ENCODE measurements at places on chromosomes 7 and 10. TPM values are rescaled to one million over a fixed set of nuclear protein-coding genes. Genes with fewer than 3 reads are reported as not detected.

- H3K27ac ChIP-seq: no peak overlapping the region
- no peaks in the 10 kb centered on the region for H3K27me3 ChIP-seq
- DNase-seq: no peak
- H3K4me3 ChIP-seq: no peak overlapping the region
- H3K36me3 ChIP-seq: no peaks in the 10 kb centered on the region
- H3K4me1 ChIP-seq: 0 out of 2 replicates have a peak, but pooled peaks cover 5% of the 10 kb centered on the region
Measured at GRCh38 chr7:7956531-7957128, 12.0 kb upstream of the GLCCI1 start.

GRCh38 chr7:121139427-121139826 lies 150.9 kb downstream of the CPED1 start:
- no peak for DNase-seq
- H3K27me3 ChIP-seq: no peaks in the 10 kb centered on the region
- H3K27ac ChIP-seq: no peak overlapping the region
- H3K4me3 ChIP-seq: no peak overlapping the region

GRCh38 chr7:150397346-150398107 lies 18.4 kb downstream of the ZNF775 start:
- no peak overlapping the region for H3K27ac ChIP-seq
- DNase-seq: no peak
- peaks cover 15% of the 10 kb centered on the region for H3K4me1 ChIP-seq
- H3K27me3 ChIP-seq: no peaks in the 10 kb centered on the region

DNA sequence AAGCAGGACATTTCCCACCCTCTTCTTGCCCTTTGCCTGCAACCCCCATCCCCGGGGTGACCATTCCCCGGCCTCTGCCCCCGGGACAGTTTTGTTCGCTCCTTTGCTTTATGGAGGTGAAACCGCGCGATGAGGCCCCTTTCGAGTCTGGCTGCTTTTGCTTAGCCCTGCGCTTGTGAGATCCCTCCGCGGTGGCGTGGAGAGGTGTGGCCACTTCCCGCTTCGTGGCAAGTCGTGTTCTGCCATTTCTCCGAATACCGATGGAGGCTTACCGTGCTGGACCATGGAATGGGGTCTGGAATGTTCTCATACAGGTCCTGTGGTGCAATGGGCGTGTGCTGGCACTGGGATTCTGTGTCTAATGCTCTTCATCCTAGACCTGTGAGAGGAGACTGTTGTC lies 106.7 kb downstream of the LHPP start:
- H3K27ac ChIP-seq: no peak overlapping the region
- no peak for DNase-seq
- H3K27me3 ChIP-seq: no peaks in the 10 kb centered on the region
- no peak overlapping the region for H3K4me3 ChIP-seq

DNA sequence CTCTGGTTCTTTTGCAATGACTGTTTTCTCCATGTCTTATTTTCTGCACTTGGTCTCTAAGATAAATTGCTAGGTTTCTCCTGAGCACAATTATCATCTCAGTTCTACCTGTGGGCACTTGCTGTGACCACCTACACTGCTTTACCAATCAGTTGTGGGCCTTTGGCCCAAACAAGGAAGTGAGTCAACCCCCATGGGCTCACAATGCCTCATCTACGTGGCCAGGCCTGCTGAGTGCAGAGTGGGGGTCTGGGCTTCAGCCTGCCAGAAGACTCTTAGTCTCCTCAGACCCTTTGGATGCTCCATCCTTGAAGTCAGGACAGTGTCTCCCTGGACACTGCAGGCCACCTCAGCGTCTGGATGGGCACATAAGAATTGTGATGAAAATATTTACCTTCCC lies 20.3 kb downstream of the SCART1 start:
- no peaks in the 10 kb centered on the region for H3K27me3 ChIP-seq
- no peaks in the 10 kb centered on the region for H3K4me1 ChIP-seq
- H3K4me3 ChIP-seq: no peak overlapping the region
- H3K27ac ChIP-seq: no peak overlapping the region
- DNase-seq: no peak

- peaks cover 6% of the 10 kb centered on the region for H3K4me1 ChIP-seq
- no peaks in the 10 kb centered on the region for H3K27me3 ChIP-seq
- H3K27ac ChIP-seq: no peak overlapping the region
- H3K4me3 ChIP-seq: no peak overlapping the region
- H3K36me3 ChIP-seq: no peaks in the 10 kb centered on the region
- DNase-seq: no peak
Measured at GRCh38 chr10:60135020-60135419, 228.7 kb upstream of the CCDC6 start.

GRCh38 chr10:99859585-99859984 lies 77.1 kb downstream of the ABCC2 start:
- H3K27me3 ChIP-seq: no peaks in the 10 kb centered on the region
- DNase-seq: peak; percentile 60
- peaks cover 8% of the 10 kb centered on the region for H3K4me1 ChIP-seq
- no peak overlapping the region for H3K27ac ChIP-seq

GRCh38 chr10:6074489-6075301 lies 12.5 kb upstream of the IL2RA start:
- no peak for DNase-seq
- H3K36me3 ChIP-seq: no peaks in the 10 kb centered on the region
- peaks cover 32% of the 10 kb centered on the region for H3K27me3 ChIP-seq
- H3K4me1 ChIP-seq: no peaks in the 10 kb centered on the region
- H3K4me3 ChIP-seq: no peak overlapping the region

DNA sequence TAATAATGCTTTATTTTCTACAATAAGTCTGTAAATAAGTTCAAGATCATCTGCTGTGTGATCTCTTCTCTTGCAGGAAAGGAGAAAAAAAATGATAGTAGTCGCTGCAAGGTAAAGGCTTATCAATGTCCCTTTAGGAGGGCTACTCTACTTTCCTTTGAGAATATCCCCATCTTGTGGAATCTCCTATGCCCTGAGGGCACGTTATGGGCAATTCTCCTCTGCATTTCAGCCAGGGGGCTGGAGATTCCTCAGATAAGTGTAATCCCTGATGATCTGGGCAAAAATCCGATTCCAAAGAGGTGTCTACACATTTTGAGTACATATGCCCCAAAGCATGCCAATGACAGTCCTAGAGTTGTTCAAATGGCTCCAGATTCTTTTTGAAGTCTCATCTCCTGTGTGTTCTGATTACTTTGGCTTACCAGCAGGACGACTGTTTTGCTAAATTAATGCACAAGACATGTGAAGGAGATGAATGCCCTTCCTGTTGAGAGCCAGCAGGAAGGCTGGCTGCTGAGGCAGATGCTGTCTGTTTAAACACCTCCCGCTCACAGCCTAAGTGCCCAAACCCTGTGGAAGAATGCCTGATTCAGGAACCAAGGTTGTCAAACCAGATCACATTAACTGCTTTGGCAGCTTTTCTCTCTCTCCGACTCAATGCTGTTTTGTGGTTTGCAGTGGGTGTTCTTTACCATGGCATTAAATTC lies 171.2 kb upstream of the COL1A2 start:
- H3K27ac ChIP-seq: no peak overlapping the region
- DNase-seq: peak; percentile 41
- 0 out of 2 replicates have a peak overlapping the region, but pooled peaks have one; percentile 1 for H3K4me3 ChIP-seq
- H3K36me3 ChIP-seq: no peaks in the 10 kb centered on the region

UNCX gene
- not detected for total RNA-seq

VSTM4 gene
- total RNA-seq: 0.07 TPM
